ENCODE measurements at places on chromosomes 13 and 19.

- no peak for DNase-seq
These were observed 107.9 kb downstream of the RGCC start for GRCh38 chr13:41565216-41565615.

DNA sequence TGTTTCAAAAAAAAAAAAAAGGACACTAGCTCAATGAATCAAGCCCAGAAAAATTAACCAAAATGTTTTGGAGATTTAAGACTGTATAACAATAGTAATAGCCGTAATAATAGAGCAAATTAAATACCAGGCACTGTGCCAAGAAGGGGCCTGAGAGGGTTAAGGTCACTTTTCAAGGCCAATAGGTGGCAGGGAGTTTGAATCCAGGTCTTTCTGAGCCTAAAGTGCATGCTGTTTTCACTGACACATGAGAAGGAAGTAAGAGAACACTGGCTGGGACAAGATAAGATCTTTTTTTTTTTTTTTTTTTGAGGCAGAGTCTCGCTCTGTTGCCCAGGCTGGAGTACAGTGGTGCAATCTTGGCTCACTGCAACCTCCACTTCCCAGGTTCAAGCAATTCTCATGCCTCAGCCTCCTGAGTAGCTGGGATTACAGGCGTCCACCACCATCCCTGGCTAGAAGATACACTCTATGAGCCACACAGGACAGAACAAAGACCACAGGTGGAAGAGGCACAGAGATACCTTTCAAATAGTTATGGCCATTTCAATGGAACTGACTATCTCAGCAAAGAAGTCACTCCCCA is 7.7 kb downstream of the FFAR2 start:
- DNase-seq: no peak

DNA sequence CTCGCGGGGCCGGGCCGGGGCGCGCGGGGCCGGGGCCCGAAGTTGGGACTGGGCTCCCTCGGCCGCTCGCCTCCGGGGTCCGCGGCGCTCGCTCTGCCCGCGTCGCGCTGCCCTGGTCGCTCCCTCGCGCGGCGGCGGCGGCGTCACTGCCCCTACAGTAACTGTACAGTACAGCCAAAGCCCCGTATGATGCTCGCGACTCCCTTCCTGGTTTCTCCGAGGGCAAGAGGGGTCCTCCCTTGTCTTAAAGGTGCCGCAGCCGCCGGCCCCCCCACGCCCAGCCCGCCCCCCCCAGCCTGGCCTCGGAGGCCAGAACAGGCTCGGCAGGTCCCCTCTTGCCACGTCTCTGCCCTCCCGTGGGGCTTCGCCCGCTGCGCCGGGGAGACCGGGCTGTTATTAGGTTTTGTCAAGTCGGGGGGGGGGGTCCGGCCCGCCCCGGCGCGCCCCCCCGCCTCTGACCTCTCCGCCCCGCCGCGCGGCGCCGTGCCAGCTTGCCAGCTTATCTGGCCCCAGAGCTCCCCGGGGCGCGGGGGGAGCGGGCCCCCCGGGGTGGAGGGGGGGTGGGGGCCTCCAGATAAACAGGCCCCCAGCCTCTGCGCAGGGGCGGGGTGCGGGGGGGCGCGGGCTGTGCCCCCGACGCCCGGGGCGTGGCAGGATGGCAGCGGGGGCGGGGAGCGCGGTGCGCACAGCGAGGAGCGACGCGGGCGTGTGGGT is at the start of gene ZBTB7A:
Gene ZBTB7A (minus strand): TSS at position 218 of the 714 bp plus-strand sequence. CDS start 11,667 bp downstream, outside the sequence.
- peak; percentile 50 for DNase-seq

GRCh38 chr19:1665565-1666047 is 13.2 kb upstream of the TCF3 start:
- no peak for DNase-seq

- DNase-seq: no peak
These were observed 60.2 kb downstream of the GGACT start for GRCh38 chr13:100528353-100528752.

- DNase-seq: no peak
These were observed 932.5 kb upstream of the MIR17HG start for GRCh38 chr13:90414691-90415596.

- DNase-seq: no peak
These were observed 118.2 kb upstream of the SLC10A2 start for GRCh38 chr13:103184413-103184812.

DNA sequence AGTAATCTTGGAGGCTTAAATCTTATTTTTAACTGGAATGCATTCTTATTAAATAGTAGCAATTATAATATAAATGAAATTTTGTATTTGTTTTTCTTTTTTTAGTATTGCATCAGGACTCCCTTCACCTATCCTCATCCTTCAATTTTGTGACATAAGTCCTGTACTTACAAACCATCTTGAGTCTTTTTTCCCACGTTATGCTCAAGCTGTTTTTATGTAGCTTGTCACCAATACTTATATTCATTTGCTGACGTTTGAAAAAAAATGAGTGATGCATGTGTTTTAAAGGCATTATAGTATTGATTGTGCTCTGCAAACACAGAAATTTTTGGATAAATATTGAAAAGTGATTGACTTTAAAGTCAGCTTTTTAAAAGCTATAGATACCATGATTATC is 888 bp downstream of the GPR18 start:
- DNase-seq: no peak

All from stimulated activated CD4-positive, alpha-beta T cell treated with anti-CD3 and anti-CD28 coated beads, Interleukin-2, amount 100 ng/mL, for 48 hours (primary cell).